DND-41 (cell line): ENCODE measurements at places on chromosomes 11 and 22.

- no peak for DNase-seq
Observed at GRCh38 chr22:30841273-30841672, 127.3 kb downstream of the MORC2 start.

DNA sequence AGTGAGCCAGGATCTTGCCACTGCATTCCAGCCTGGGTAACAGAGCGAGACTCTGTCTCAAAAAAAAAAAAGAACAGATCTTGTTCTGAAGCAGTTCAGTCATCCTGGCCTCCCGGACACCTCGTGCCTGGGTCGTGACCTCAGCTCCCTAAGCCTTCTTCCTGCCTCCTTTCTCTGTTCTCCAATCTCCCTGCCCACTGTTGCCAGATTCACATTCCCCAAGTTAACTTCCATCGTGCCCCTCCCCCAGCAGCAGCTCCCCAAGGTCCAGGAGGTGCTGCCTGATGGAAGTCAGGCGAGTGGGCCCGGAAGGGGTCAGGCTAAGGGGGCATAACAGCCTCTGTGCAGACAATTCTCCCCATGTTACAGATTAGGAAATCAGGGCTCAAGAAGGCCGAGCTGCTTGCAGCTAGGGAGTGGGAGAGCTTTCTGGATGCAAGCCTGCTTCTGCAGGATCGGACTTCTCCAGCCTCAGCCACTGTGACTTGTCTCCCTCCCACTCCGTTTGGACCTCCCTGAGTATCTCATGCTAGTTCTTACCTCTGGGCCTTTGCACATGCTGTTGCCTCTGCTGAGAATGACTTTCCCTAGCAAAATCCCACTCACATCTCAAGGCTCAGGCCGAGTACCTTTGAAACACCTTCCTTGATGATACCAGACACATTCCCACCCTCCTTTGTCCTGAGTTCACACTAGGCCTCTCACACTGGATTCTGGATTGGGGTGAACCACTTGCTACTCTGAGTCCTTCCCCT lies 14.3 kb upstream of the TMEM184B start:
- no peak for DNase-seq

DNA sequence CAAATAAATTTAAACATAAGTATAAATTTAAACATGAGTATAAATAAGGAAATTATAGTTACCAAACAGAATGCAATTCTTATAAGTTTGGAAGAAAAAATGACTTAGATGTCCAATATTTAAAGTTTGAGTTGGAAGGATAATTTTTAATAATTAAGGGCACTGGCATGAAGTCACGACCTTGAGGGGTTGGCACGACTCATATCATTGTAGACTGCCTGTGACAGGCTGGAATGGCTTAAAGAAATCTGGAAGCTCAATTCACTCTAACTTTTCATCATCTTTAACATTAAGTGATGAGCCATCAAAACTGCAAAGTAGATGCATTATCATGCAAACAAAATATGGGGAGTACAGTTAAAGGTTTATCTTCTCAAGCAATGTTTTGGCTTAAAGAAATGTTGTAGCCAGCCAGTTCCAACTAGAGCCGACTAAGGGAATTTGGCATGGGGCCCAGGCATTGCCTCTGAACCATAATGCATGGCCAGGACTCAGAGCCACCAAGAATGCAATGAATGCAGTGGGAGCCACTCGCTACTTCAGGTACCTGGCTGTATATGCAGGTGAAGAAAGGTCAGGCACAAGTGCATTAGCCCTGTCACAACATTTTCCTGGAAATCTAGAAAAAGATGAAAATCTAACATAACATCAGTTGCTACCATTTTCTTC lies 33.4 kb downstream of the PGR start:
- DNase-seq = no peak

GRCh38 chr11:12100841-12101242 lies 9.5 kb upstream of the MICAL2 start:
- no peak for DNase-seq

DNA sequence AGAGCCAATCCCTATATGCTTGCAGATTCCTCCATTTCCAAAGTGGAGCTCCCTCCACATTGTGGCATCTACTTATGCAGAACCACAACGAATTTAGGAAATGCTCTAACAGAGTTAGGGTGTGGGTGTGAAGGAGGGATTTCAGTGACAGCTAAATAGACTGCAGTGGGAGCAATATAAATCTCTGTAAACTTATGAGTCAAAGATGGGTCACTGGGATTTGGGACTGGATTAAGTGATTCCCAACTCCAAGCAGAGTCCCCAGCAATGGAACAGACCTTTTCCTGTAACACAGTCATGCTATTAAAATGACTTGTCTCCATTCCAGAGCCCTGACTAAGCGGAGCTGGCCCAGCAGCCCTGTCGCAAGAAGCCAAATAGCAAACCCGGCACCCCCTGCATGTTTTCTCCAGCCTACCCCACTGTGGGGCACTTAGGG lies 36.6 kb downstream of the RPL27A start:
- DNase-seq = no peak

DNA sequence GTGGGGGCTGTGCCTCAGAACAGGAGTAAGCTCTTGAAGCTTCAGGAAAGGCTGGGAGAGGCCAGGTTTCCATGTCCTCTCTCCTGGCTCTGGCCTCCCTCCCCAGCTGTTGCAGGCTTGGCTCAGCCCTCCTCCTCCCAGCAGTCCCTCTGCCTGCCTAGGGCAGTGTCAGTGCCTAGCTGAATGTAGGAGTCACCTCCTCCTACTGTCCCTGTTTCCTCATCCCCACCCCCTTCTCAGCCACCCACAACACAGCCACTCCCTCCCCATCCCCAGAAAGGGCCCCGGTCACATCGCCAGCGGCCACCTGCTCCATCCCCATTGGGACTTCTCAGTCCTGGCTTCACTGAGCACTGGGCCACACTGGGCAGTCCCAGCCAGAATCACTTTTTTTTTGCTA lies 2.9 kb upstream of the FBLN1 start:
- no peak for DNase-seq

DNA sequence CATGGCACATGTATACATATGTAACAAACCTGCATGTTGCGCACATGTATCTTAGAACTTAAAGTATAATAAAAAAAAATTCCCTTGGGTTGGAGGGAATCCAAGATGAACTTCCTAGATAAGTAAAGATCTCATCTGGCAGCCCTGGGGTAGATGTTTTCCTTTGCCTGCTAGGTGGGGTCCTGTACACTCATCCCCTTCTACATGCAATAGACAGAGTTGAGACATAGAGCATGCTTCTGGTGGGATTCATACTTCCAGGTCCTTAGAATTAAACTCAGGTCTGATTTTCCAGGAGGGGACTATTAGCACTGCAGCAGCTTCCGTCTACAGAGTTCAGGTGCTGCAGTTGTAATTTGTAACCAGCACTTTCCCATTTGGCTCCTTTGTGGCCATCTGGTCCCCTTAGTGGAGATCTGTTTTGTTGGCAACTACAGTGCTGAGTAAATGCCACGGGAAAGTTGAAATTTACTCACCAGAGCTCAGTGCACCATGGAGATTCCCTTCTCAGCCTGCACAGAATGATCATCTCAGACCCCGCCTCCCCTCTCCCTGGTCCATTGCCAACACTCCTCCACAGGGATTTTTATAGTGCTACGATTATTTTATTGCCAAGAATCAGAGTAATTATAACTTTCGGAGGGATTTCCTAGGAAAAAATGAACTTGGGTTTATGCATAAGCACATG lies 220.1 kb upstream of the E2F8 start:
- no peak for DNase-seq

- DNase-seq = peak; percentile 64
Observed at GRCh38 chr11:288478-289397, at the start of gene PGGHG. Gene PGGHG, plus strand, starts transcription at chr11:289126. Its CDS starts 691 bp downstream, at chr11:289817.

DNA sequence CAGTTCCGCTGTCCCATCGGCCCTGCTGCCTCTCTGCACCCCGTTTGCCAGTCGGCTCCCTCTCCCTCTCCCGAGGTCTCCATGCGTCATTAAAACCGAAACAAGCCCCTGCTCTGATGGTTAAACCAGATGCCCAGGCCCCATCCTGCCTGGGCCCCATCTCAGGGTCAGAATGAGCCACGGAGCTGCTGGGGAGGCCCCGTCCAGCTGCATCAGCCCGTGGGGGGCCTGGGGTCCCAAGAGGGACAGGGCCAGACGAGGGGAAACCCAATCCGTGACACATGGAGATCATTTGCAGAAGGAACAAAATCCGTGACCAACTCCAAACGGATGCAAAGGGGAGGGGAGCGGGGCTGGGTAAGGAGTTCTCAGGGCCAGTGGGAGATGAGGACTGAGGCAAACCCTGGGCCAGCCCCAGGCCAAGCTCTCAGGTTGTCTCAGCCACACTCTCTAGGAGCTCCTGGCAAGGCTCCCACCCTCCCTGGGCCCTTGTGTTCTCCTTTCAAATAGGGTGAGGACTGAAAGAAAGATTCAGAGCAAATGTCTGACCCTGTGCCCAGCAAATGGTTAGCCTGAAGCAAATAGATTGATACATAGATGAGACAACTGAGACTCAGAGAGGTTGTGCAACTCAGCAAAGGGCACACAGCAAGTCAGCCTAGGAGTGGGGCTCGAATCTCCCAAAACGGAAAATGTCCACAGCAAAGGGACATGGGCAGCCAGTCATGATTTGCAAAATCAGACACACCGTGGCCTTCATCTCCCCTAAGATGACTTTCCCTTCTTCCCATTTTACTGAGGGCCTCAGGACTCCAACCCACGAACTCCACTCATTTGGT lies 162.1 kb downstream of the MN1 start:
- no peak for DNase-seq

DNA sequence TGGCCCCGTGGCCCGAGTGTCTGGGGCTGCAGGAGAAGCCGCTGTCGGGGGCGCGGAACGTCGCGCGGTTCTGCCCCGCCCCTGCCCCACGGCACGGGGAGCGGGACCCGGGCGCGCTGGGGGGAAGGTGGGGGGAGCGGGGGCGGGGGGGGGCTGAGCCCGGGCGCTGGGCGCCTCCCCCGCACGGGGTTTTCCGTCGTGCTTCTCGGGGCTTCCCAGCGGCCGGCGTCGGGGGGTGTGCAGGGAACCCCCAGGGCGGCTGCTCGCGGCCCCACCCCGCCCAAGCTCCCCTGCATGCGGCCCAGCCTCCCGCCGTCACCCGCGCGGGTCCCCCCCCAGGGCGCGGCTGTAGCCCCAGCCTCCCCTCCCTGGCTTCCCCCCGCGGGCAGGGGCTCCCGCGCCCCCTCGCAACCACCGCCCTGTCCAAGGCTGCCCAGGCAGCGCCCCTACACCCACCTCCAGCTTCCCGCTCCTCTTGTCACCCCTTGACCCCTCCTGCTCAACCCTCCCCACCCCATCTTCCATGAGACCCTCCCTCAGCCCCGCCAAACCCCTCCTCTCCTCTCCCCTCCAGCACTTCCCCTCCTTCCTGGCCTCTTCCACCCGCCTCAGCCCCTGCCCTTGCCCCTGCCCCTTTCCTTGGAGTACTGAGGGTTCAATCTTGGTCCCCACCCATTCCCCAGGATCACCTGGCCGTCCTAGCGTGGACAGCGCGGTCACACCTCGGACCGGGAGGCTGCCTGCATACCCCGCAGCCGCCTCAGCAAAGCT lies 1.7 kb downstream of the IL17REL start:
- DNase-seq = no peak

GRCh38 chr11:43631732-43632131 lies 48.8 kb upstream of the HSD17B12 start:
- no peak for DNase-seq

DNA sequence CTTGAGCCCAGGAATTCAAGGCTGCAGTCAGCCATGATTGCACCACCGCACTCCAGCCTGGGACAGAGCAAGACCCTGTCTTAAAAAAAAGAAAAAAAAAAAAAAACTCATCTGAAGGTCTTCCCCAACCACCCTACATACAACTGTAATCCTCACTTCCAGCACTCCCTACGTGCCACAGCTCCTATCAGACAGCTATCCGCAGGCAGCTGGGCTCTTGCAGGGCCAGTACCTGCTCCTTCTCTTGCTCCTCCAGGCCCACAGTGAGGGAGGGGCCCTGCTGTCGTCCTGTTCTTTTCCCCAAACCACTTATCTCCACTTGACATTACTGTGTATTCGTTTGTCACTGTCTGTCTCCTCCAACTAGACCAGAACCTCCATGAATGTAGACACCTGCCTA lies 156.1 kb upstream of the NECTIN1 start:
- no peak for DNase-seq

DNA sequence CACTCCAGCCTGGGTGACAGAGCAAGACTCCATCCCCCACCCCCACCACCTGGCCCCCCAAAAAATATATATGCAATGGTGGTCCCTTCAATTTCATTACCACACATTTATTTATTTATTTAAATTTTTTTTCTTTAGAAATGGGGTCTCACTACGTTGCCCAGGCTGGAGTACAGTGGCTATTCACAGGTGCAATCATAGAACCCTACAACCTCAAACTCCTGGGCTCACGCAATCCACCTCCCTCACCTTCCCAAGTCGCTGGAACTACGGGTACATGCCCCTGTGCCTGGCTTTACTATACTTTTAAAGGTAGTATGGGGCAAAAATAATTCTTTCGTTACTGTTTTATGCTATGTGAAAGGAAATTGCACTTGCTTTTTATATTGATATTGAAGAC lies 50.9 kb upstream of the EP300 start:
- DNase-seq = no peak

- no peak for DNase-seq
Observed at GRCh38 chr22:36155702-36156101, 4.9 kb downstream of the APOL3 start.

GRCh38 chr22:17562906-17563870 lies at the start of gene SLC25A18:
Gene SLC25A18, plus strand, starts transcription at chr22:17563498. Its CDS starts 16,447 bp downstream, at chr22:17579945.
- DNase-seq = no peak

GRCh38 chr11:59008947-59009346 lies 69.7 kb downstream of the GLYATL1 start:
- DNase-seq = no peak

- no peak for DNase-seq
Observed at GRCh38 chr22:44754998-44755397, 2.6 kb downstream of the ARHGAP8 start.

GRCh38 chr22:29208879-29209623 lies 3.4 kb downstream of the EMID1 start:
- DNase-seq = no peak

DNA sequence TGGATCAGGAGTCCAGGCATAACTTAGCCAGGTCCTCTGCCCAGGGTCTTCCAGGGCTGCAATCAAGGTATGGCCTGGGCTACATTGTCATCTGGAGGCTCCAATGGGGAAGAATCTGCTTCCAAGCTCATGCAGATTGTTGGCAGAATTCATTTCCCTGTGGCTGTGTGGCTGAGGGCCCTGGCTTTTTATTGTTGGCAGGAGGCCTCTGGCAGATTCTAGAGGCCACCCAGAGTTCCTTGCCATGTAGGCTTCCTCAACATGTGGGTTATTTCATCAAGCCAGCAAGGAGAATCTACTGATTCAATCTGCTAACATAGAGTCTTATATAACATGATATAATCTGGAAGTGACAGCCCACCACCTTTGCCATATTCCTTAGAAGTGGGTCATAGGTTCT lies 16.4 kb upstream of the EP300 start:
- DNase-seq = no peak

GRCh38 chr11:67117672-67118180 lies 1.3 kb upstream of the KDM2A start:
- no peak for DNase-seq

DNA sequence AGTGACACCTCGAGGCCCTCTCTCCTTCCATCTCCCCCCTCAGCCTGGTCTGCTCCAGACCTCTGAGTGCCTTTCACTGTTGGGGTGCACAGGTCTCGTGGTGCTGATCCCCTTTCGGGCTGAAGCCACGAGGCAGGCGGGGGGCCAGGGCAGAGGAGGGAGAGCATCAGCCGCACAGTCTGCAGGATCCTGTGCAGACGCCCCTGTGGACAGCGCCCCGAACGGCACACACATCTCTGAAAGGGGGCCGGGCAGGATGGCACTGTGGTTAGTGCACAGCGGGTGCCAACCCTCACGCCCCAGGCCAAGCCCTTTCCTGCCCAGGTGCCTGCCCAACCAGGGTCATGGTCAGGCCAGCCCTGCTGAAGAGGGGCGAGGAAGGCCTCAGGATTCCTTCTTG lies 56.7 kb downstream of the CACNA1I start:
- no peak for DNase-seq
